MCF 10A (cell line): ENCODE measurements at places on chromosomes 2 and 18. TPM values are rescaled to one million over a fixed set of nuclear protein-coding genes. Genes with fewer than 3 reads are reported as not detected.

DNA sequence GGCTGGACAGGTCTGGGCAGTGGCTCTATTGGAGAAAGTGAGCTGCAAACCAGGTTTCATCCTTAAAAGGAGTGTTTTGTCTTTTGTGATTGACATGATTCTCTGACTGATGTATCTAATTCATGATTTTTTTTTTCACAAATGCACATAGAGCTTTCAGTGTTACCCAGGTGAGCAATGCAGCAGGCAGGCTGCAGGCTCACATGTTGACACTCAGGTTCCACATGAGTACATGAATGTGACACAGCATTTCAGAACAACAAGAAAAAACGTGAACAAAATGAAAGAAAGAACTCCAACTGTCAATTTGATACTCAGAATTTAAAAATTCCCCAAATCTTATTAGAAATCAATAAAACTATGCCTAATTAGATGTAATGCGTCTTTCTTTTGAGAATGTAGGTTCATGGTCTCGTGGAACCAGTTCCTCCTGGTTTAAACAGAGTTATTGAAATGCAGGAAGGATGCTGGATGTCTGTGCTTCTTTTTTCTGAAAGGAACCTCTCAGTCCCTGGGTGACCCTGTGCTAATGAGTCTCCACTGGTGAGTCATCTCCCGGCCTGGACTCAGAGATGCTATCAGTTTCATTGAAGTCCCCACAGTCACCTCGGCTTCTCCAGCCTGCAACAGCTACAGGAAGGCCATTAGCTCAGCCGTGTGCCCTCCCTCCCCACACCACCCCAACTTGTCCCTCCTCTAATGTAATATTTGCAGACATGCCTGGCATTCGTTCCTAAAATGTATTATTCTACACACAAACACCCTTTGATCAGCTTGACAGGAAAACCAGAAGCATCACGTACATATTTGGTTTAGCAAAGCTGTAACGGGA lies 430.4 kb downstream of the LPIN1 start:
- DNase-seq: peak; percentile 51

DNA sequence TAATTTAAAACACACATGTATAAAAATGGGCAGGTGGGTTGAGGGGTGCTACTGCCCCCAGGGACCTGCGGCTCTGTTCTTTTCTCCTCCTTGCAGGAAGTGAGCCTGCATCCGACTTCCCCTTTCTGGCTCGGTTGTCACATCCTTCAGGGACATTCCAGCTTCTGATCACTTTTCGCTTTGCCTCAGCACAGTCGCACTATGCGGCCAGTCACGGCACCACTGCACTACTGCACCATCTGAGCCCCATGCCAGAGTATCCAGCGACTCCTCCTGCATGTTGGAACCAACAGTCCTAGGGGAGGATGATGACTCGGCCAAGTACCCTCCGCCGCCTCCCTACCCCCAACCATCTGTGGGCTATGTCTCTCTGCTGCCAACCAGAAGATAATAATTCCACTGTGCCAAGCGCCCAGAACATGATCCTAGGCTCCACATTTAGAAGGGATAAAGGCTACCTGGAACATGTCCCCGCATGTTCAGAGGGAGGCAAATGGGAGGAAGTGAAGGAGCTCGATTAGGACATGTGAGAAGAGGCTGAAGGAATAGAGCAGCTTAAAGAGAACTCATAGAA lies 17.6 kb downstream of the CDC42EP3 start:
- DNase-seq: peak; percentile 89

DNA sequence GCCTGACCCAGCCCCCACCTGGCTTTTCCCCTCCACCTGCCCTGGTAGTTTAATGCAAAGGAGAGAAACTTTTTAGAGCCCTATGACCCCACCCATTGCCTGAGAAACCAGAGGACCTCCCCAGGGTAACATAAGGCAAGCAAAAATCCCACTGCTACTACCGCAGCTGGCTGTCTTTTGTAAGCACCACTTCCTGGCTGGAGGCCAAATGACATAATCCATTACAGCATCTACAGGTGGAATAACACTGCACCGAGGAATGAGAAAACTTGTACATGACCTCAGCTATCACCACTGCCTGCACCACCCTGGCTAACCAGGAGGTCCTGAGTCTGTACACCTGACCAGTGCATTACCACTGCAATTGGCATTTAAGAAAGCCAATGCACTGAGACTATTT lies 149.6 kb upstream of the GALNT5 start:
- DNase-seq: peak; percentile 88

- DNase-seq: no peak
Measured at GRCh38 chr2:215652388-215652787, 216.5 kb upstream of the FN1 start.

GRCh38 chr18:63141778-63142176 lies 177.8 kb downstream of the BCL2 start:
- DNase-seq: no peak

GRCh38 chr2:231177156-231178025 lies 21.0 kb upstream of the ARMC9 start:
- DNase-seq: no peak

DNA sequence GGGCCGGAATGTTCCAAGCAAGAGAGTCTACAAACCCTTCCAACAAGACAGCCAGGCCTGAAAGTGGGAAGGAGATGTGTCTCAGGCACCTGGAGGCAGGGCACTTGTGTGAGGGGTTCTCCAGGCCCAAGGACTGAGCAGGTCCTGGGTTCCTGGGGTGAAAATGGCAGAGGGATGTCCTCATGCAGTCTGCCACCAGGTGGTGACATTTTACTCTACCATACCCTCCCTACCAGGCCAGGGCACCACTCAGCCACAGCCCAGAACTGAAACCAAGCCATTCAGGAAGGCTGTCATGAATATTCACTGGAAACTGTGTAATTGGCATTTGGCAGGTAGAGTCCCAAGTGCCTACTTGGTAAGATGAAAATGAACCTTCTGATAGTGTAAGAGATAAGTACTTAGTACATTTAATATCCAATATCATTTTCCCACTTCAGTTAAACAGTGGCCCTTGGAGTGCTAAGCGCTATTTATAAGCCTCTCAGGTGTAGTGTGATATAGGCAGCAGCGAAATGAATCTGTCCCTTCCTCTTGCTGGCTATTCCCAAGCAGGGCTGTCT lies 185.1 kb downstream of the MYO5B start:
- DNase-seq: peak; percentile 60

KCNG2 gene
- total RNA-seq: not detected in 2 replicates

PLA2R1 gene
- 7.5 and 8.4 TPM in 2 replicates for total RNA-seq

NYAP2 gene
- total RNA-seq: not detected in 2 replicates

WNT10A gene
- total RNA-seq: 0.44 TPM in 1 of 2 replicates, not detected in the other

MC5R gene
- total RNA-seq: not detected in 2 replicates
